ENCODE measurements at places on chromosomes 7 and 10.

- DNase-seq, result no peak
Measured at GRCh38 chr7:103134836-103135554, 13.9 kb downstream of the NAPEPLD start.

GRCh38 chr10:52463826-52464225 lies 149.7 kb downstream of the DKK1 start:
- no peak for DNase-seq

GRCh38 chr10:92027141-92027540 lies 103.6 kb downstream of the BTAF1 start:
- no peak for DNase-seq

DNA sequence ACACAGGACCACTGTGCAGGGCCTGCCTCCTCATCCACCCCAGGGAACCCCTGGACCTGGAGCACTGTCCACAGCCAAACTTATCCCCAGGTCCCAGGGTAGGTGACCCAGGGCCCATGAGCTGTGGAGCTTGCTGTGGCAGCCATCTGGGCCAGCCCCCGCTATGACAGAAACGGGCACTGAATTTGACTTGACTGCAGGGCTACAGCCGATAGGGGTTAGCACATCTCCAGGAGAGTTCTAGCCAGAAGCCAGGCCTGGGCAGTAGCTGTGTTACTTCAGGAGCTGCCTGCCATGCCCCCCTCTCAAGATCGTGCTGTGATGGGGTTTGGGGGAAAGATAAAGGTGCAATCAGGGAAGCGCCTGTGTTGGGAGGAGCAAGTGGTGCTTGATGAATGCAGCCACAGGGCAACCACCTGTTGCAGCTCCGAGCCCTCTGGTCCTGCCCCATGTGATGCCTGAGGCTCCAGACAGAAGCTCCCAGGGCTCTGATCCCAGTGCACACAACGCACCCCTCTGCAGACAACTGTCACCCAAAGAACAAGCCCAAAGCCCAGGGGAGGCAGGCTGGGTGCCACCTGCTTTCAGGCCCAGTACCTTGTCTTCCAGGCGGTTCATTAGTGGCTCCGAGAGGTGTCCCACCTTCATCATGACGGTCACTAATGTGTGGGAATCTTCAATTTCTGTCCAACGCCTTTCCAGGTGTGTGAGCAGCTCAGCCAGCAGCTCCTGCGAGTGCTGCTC lies 6.5 kb downstream of the TBRG4 start:
- no peak for DNase-seq

GRCh38 chr10:72333112-72334015 lies 21.4 kb downstream of the DNAJB12 start:
- no peak for DNase-seq

GRCh38 chr7:107854989-107855388 lies 36.0 kb upstream of the DLD start:
- DNase-seq, result no peak

GRCh38 chr10:118808601-118809356 lies 54.0 kb upstream of the CACUL1 start:
- DNase-seq, result no peak

GRCh38 chr10:130801784-130802183 lies 509.7 kb downstream of the TCERG1L start:
- DNase-seq, result no peak

- DNase-seq, result no peak
Measured at GRCh38 chr7:4667776-4668509, 14.2 kb upstream of the FOXK1 start.

GRCh38 chr10:93850031-93851015 lies 43.5 kb upstream of the SLC35G1 start:
- DNase-seq, result no peak

DNA sequence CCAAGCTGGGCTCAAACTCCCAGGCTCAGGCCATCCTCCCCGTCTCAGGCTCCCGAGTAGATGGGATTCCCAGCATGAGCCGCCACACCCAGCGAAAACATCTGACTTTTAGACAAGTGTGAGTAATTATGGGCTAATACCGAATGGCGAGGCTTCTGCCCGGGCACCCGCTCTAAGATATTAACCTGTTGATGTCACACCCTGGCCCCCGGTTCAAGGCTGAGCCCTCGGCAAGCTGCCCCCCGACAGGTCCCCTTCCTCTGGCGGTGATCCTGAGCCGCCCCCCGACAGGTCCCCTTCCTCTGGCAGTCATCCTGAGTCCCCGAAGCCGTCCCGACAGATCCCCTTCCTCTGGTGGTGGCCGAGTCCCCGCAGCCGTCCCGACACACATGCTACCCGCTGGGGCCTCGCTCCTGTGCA lies 5.2 kb downstream of the PSMG3 start:
- DNase-seq, result no peak
